ENCODE measurements at places on chromosomes 11 and 22.

DNA sequence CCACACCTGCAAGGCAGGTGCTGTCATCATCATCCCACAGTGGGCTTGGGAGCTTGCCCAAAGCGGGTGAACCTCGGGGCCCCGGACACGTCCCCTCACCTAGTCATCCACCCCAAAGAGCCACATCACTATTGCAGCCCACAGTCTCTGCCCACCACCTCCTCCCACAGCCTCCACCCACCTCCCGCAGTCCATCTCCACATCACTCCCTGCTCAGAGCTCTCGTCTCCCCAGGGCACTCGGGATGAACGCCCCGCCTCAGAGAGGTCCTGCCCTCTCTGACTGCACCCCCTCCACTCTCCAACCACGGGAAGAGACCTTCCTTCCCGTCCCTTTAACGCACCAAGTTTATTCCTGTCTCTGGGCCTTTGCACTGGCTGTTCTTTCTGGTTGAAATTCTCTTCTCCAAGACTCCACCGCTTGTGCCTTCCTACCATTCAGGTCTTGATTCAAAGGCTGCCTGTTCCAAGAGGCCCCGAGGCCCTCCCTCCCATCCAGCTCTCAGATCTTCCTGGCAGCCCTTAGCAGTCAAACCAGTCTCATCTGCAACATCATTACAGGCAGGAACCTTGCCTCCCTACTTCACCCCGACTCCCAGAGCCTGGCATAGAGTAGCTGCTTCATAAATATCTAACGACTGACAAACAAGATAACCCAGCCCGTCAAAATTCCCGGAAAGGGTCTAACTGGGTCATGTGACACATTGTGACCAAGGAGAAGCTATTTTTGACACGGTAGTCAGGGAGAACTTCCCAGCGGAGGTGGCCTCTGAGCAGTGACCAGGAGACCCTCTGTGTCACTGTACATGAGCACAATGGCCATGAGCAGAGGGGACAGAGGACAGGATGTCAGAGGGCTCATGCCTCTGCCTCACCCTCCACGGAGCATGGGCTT is 11.1 kb downstream of the KCNJ4 start:
- peak; percentile 61 for DNase-seq

- no peak for DNase-seq
Observed at GRCh38 chr11:70508231-70508480, 109.8 kb downstream of the CTTN start.

DNA sequence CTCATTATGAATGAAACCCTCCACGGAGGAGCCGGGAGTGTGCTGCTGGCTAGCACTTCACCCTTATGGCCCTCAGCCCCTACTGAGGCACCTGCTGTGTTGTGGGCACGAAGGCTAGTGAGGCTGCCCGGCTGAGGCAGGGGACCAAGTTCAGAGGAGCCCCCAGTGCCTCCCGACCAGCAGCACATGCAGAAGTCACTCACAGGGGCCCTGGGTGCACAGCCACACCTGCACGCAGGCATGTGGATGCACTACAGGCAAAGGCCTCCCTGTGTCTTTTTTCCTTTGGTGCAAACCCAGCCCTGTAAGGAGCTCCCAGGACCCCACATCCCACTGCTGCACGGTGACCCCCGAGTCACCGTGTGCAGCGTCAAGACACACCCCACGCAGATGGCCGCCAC is 261.5 kb downstream of the BRD1 start:
- DNase-seq: no peak

DNA sequence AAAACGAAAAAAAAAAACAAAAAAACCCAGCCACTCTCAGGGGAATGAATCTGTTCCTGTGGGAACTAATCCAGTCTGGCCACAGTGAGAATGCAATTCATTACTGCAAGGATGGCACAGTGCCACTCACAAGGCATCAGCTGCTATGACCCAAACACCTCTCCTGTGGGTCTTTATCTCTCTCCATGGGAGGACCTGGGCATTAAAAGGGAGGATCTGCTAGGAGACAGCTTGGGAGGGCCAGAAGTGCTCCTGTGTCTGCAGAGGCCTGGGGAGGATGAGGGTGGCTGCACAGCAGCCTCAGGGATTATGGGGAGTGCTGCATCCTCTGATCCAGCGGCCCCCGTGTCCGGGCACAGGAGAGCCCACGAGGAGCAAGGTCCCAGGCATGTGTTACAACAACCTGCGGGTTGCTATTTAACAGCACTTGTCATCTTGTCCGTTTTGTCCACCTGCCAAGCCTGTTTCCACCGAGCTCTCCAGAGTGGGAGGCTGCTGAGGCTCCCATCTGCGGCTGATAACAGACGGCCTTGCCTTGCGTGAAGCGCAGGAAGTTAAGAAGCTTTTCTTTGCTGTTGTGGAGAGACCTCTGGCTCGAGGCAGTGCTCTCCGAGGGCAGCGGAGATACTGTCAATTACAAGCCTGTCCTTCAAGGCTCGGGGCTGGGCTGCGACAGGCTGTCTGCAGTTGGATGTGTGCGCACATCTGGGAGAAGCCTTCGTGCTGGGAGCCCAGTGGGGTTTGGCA is 97.7 kb downstream of the NXPE2 start:
- no peak for DNase-seq

DNA sequence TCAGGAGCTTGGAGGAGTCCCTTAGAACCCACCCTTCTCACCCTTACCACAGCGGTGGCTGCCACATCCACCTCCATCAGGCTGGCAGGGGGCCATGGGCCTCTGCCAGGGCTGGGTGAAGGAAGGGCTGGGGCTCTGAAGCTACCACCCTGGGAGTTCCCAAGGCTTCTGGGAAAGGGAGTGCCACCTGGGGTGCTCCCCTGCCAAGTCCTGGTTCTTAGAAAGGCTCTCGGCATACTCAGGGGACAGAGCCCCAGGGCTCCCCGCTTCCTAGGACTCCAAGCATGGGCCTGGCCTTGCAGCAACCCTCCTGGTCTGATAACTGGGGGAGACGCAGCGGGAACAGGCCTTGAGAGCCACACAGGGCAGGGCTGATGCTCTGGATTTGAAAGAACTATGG is 438 bp upstream of the PLA2G3 start:
- DNase-seq: no peak

GRCh38 chr22:46259374-46259773 is 3.8 kb downstream of the PKDREJ start:
- no peak for DNase-seq

DNA sequence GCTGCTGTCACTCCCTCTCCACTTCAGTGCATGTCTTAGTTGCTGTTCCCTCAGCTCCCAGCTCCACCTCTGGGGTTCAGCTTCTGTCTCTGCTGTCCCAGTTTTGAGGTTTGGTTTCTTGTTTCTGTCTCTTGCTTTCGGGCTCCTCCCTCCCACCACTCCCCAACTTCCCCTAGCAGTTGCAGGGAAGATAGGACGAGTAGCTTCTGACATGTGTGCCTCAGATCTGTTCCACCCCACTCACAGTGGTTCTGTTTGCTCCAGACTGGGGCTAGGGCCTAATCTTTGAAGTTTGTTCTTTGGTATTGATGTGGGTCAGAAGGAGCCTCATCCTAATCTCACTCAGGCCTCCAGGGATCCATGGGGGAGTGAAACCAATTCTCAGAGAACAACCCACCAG is 2.6 kb upstream of the RRM1 start:
- no peak for DNase-seq

- DNase-seq: no peak
Observed at GRCh38 chr22:23231471-23232093, 51.3 kb downstream of the BCR start.

DNA sequence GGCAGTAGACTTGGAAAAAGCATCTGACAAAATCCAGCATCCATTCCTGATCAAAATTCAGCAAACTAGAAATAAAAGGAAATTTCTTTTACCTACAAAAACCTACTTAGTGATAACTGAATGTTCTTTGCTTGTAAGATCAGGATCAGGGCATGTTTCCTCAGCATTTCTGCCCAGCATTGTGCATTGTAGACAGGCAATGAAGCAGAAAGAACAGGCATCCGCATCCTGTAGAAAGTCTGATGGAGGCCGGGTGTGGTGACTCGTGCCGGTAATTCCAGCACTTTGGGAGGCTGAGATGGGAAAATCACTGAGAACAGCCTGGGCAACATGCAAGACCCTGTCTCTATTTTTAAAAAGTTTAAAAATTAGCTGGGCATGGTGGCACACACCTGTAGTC is 32.5 kb upstream of the PANX2 start:
- no peak for DNase-seq

DNA sequence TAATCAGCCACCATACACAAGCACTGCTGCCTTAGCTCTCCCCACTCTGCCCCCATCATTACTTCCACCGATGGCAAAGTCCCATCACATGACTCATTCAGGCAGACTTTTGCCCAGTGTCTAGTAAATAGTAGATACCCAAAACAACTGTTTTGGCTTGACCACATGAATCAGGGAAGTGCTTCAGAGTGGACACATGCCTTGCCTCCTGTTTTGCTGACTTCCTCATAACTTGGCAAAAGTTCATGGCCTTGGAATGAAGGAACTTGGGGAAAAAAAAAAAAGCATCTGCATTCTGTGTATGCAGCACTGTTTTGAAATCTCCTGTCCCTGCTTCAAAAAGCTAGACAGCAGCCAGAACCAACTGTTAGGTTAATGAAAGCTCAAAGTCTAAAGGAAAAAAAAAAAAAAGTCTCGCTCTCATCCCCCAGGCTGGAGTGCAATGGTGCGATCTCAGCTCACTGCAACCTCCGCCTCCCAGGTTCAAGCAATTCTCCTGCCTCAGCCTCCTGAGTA is 335.3 kb downstream of the FAM181B start:
- DNase-seq: no peak

DNA sequence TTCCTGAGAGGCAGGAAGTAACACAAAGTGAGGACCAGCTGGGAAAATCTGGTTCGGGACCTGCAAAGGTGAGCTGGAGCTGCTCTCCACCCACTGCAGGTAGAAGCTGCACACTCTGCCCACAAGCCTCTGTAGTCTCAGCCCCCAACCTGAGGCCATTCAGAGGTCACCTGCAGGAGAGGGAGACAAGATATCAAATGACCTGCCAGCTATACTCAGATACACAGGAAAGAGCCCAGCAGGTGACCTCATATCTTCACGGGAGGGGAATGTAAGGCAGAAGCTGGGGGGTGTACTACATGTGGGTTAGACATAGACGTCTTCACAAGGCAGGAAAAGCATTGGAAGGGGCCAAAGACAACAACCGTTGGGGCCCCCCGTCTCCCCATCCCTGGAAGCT is 86.1 kb downstream of the APIP start:
- DNase-seq: no peak

DNA sequence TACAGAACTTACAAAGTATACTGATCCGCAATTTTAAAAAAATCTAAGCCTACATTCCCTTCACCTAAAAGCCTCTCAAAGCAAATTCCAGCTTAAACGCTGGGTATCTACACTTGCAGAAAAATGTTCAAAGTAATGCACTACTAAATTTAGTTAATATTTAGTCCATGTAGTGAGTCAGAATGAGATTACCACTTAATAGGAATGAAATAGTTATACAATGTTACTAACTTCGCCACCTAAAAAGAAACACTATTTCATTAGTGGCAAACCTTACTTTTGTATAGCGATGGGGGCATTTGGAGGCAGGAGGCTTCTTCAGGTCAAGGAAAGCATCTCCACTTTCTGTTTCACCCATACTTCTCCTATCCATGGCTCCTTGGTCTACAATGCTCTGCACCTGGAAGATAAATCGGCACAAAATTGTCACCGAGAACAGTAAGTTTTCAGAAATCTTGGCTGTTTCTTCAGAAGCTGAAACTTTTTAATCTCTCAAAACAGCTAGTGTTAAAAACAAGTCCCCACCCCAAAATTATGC is 1.2 kb downstream of the EIF4ENIF1 start:
- no peak for DNase-seq

- no peak for DNase-seq
Observed at GRCh38 chr11:125079151-125079877, 16.2 kb downstream of the SLC37A2 start.

DNA sequence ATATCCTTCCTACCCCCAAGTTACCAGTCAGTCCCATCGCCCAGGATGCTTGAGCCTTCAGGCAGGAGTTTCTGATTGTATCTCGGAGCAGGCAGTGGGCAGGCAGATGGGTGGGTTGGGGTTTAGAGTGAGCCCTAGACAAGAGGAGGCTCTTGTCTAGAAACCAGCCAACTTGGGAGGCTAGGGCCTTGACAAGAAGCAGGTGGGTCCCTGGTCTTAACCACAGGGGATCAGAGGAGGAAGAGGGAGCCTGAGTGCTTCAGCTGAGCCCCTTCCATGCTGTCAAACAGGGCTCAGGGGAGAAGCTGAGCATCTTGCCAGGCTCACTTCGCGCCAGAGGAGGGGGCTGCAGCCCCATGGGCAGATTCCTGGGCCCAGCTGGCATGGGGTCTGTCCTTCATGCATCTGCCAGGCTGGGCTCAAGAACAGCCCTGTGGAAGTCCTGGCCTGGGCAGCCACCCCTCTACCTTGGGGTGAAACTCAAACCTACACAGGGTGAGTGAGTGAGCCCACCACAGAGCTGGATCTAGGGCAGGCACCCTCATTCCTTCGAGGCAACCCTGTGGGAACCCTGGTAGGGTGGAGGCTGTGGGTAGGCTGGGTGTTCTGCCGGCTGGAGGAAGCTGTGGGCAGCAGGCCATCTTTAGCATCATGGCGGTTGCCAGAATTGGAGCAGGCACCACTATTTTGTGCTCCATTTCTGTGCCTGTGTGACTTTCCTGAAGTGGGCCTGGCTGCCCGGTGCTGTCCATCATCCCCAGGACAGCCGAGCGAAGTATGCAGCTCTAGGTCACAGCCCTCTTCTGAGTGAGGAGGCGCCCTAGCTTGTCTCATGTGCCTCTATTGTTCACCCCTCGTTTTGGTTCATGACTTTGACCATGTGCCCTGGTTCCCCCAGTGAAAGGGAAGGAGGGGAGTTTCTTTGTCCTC is 108.1 kb downstream of the MORC2 start:
- DNase-seq: no peak

DNA sequence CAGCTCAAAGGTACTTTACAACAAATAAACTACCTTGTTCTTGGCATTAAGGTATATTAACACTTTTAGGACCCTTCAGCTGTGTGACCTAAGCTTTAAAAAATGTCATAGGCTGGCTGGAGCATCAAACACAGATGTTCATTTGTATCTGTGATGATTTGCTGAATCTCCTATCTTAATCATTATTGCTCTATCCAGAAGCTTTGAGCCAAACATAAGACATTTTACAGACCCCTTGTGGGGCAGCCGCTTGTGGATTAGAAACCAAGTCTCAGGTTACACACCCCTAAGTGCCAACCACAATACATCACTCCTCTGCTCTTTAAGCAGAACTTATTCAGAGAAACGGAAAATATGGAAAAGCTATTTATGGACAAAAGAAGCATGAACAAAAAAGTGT is 394.2 kb upstream of the CCDC90B start:
- DNase-seq: no peak

GRCh38 chr11:107301878-107302277 is 155.7 kb downstream of the CWF19L2 start:
- DNase-seq: no peak

GRCh38 chr22:43541022-43541421 is 129.2 kb downstream of the MPPED1 start:
- no peak for DNase-seq
